Cerebellum (tissue), 4 donors: ENCODE measurements at places on chromosomes 3 and 15. TPM values are rescaled to one million over a fixed set of nuclear protein-coding genes. Genes with fewer than 3 reads are reported as not detected.

Gene PLCH1
- total RNA-seq: 25.0 TPM

Gene PARL
- 21.1 TPM for total RNA-seq

Gene MIX23
- total RNA-seq: 16.2 TPM

Gene PRSS50
- total RNA-seq: 0.45 TPM

Gene HCN4
- total RNA-seq: 5.9 TPM

Gene EIF1B
- 24.4 TPM for total RNA-seq

Gene FSTL1
- 66.6 TPM for total RNA-seq

Gene GPR27
- total RNA-seq: 15.7 TPM

Gene CXCR6
- not detected for total RNA-seq

Gene SH2D7
- total RNA-seq: not detected

Gene PPP4R2
- total RNA-seq: 70.9 TPM

Gene NLGN1
- total RNA-seq: 61.6 TPM
